ENCODE measurements at places on chromosomes 3 and 15.

DNA sequence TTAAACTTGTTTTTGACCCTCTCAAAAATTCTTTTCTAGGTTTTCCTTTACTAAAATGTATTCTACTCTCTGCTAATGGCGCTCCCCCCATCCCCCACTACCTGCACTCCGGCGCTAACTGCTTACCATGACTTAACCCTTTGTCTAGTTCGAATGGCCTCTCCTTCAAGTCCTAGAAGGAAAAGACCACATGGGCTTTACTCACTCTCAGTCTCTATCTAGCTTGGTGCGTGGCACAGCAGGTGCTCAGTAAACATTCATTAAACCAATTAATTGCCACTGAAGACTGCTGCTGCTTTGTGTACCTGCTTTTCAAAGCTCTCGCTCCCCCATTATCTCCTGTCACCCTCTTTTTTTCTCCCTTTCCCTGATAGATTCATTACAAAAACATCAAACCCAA is 457.7 kb upstream of the THRB start:
- no peak for DNase-seq

DNA sequence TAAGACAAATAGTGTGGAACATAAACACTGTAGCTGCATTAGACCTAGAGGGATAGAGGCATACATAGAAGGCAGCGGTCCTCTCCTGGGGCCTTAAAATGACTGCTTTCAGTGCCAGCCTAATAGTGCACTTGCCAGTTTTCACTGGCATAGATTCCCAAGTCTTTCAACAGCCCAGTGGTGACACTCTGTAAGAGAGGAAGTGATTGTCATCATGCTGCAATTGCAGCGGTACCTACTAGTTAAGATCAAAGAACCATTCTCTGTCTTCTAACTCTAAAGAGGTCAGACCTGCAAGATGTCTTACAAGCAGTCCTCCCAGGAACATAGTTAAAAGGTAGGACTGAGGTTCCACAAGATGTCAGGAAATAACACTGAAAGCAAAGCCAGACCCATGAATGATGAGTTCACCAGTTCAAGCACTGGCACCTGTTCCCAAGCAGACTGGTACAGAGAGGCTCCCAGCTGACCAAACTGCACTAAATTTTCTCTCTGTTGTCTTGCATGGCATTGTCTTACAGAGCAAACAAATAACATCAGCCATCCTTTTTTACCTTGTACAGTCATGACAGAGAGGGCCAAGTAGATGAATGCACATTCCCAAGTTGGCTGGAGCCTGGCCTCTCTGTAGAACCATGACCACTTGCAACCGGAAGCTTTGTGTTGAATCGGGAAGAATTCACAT is 100.5 kb upstream of the SKOR1 start:
- DNase-seq: no peak

DNA sequence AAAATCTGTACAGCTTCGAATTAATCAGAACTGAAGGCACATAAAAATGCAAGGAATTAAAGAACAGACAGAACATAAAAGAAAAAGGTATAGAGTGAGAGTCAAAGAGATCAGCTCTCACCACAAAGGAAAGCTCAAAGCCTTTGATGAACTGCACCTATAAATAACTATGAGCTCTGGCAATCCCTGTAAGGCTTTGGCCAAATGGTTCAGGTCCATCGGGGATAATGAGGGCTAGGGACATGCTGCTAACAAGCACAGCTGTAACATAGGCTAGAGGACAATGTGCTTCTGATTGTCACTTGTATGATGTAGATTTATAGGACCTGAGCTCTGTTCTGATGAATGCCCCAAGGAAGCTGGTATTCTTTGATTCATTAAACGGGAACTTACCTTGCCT is 113.9 kb upstream of the MRPL3 start:
- no peak for DNase-seq

- DNase-seq: no peak
Measured at GRCh38 chr15:50353251-50353974, 1.6 kb downstream of the GABPB1 start.

- DNase-seq: no peak
Measured at GRCh38 chr15:90599644-90600043, 69.9 kb downstream of the CRTC3 start.

DNA sequence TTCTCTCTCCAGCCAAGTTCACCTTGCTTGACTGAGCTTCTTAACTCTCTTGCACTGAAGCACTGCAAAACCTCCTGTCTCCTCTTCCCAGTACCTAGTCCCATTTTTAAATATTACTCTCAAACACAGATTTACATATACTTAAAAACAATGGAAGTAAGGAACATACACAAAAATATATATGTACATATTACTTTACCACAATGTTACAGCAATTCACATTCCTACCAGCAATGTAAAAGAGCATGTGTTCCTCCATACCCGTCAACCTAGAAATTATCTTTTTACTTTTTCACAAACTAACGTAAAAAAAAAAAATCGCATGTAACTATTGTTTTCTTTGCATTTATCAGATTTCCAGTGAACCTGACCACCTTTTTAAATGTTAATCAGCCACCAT is 60.4 kb downstream of the RYK start:
- DNase-seq: no peak

GRCh38 chr3:62605413-62606068 is 232.2 kb upstream of the FEZF2 start:
- no peak for DNase-seq

DNA sequence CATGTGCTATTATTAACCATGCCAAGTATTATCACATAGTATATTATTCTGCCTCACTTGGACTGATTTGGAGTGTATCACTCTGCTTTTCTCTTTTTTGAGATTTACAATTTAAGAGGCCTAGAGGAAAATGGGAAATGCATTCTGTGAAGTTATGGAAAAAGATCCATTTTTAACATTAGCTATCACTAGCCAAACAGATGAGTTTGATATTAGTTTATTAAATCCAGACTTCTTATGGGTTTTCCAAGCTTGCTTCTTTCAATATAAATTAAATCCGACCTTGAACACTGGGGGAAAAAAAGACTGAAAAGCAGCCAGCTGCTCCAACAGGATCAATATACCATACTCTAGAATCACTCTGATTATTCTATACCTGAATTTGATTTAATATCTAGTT is 30.1 kb upstream of the PLOD2 start:
- DNase-seq: no peak

GRCh38 chr3:149815321-149815720 is 2.3 kb downstream of the RNF13 start:
- DNase-seq: no peak

- no peak for DNase-seq
Measured at GRCh38 chr15:85618956-85619491, 175.7 kb downstream of the KLHL25 start.

Measured in NCI-H2029 treated with DMSO at 0.1 percent for 48 hours (cell line).